ENCODE measurements at places on chromosomes 1 and 21.

GRCh38 chr1:242745079-242745478, 220.6 kb upstream of the PLD5 start:
- DNase-seq, result no peak

- no peak for DNase-seq
Measured at GRCh38 chr1:24300971-24301784, 18.0 kb upstream of the GRHL3 start.

GRCh38 chr1:246425895-246426294, 81.2 kb downstream of the SMYD3 start:
- no peak for DNase-seq

- no peak for DNase-seq
Measured at GRCh38 chr1:21966247-21967000, 10.4 kb upstream of the CELA3B start.

GRCh38 chr1:70720109-70720508, 309.0 kb downstream of the CTH start:
- no peak for DNase-seq

DNA sequence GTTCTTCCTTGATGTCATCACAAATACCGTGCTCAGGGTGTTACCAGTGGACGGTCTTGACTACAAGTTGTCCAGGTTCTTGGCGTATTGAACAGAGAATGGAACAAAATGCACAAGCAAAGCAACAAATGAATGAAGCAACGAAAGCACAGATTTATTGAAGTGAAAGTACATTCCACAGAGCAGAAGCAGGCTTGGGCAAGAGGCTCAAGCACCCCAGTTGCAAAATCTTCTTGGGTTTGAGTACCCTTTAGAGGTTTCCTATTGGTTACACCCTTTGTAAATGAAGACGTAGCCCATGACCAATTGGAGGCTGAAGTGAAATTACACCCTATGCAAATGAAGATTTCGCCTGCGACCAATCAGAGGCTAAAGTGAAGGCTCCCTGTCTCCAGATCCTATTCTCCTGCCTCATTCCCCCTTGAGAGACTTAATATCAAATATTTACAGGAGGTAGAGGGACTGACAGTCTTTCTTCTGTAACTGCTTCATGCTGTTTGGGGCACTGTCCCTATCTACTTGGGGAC, 38.3 kb downstream of the YY1AP1 start:
- DNase-seq, result no peak

GRCh38 chr21:36636016-36636415, 62.9 kb upstream of the SIM2 start:
- DNase-seq, result no peak

DNA sequence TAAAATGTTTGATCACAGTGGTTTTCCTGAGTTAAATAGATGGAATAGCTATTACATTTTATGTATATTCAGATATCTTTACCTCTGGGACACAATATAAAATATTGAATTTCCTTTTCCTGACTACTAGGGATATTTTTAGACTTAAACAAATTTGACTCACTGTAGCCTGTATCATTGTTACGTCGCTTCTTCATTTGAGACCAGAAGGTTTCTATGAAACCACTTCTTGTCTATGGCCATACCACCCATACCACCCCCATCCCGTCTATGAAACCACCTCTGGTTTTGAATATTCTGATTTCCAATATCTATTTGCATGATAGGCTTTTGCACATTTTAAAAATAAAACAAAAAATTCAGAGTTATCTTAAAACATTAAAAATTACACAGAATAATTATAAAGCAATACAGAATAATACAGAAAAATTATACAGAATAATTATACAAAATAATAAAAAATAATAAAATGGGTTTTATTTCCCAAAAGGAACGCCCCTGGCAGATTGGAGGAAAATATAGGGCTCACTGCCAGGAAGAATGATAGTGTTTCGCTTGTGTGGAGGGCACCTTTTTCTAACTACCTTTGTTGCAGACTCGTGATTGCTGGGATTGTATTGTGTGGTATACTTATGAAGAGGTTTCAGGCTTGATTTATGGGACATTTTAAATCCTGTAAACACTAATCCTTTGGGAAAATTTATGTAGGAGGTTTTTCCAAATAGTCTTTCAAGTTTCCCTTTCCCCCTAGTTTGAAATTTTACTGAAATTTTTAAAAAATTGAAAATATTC, 4.7 kb downstream of the SPEN start:
- DNase-seq, result no peak

DNA sequence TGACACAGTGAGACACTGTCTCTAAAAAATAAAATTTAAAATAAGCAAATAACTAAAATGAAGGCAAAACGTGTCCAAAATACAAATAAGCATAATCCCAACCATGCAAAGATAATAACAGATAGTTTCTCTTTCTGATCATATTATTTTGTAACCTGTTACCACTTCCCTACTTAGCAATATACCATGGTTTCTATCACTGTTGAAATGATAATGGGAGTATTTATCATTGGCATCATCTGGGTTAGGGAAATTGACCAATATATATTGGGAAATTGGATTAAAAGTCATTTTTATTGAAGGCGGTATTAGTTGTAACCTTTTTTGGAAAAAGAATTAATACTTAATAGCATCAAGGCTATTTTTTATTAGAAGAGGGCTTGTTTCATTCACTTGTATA, 47.0 kb downstream of the USP25 start:
- no peak for DNase-seq

DNA sequence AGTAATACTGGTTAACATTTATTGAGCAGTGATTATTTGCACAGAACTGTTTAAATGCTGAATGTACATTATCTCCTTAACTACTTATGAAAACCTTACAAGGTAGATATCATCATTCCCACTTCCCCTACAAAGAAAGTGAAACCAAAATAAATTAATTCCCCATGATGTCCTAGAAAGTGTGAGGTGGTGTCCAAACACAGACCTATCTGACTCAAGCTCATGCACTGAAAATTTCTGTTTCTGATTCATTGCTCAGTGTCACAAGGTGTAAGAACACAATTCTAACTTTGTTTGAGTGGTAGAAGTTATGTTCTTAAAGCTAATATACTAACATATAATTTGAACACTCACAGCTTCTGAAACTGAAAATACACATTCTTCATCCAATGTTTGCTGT, 178.7 kb downstream of the MRPL39 start:
- DNase-seq, result no peak

GRCh38 chr1:186404454-186405051, 28.9 kb downstream of the ODR4 start:
- peak; percentile 51 for DNase-seq

DNA sequence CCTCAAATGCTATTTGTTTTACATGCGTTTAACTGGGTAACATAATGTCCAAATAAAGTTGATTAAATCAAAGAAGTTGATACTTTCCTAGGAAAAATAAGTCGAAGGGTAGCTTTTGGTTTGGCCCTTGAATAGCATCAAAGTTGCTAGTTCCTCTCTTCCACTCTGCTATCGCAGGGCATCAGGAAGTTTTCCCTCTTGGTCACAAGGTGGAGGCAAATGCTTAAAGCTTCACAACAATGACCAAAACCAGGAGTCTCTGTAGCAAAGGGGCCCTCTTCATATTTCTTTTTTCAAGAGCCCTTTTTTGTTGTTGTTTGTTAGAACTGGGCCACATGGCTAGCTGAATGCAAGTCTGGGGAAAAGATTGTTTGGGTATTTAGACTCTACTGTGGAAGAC, 668.4 kb downstream of the KCNT2 start:
- no peak for DNase-seq

DNA sequence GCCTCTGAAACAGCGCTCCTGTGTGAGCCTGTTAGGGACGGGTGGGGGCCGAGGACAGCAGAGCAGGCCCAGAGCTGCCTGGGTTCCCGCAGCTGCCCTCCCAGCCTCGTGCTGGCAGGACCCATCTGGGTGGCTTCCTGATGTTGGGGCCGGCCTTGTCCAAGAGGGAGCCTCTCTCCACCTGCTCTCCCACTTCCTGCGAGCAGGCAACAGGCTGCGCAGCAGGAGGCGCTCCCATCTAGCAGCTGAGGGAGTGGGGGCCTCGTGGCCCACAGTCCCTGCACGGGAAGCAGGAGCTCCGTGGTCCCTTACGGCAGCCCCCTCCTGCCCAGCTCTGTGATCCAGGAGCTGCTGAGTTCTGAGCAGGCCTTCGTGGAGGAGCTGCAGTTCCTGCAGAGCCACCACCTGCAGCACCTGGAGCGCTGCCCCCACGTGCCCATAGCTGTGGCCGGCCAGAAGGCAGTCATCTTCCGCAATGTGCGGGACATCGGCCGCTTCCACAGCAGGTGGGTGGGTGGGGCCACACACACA, 68.0 kb downstream of the TRIM11 start:
- DNase-seq, result no peak

GRCh38 chr1:179129702-179130473, 48.0 kb downstream of the TOR3A start:
- DNase-seq, result no peak

- DNase-seq, result no peak
Measured at GRCh38 chr1:156639601-156640101, 2.3 kb upstream of the BCAN start.

GRCh38 chr1:116331523-116331922, 41.5 kb upstream of the ATP1A1 start:
- no peak for DNase-seq

DNA sequence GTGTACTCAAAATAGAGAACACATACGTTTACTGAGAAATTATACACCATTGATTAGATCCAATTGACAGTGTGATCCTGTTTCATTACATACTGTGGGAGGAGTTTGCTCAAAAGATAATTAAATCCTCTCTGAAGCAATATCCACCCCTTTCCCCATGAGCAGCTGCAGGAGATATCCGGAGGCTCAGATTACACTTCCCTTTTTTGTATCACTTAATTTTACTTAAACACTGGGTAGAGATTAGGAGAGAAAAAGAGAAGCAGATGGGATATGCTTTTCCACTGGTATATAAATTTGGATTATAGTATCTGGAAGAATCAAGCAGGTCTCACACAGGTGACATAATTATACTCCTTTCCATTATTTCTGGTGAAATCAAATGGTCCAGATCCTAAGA, 333.3 kb upstream of the ZRANB2 start:
- DNase-seq, result no peak

DNA sequence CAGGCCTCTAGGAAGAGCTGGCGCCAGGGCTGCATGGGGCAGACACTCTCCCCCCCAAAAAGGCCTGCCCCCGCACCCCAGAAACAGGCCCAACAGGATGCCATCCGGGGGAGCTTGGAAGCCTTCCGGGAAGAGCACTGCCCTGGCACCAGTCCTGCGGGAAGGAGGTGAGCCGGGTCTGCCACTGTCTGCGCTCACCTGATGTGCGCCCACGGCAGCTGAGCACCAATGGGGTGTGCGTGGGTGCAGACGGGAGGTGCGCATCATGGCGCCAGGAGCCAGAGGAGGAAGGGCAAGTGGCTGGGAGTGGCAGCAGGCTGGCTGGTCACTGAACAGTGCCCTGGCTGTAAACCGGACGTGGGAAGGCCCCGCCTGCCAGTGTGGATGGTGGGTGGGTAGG, 73.6 kb downstream of the CASZ1 start:
- no peak for DNase-seq

- DNase-seq, result no peak
Measured at GRCh38 chr1:14668538-14668937, 70.1 kb downstream of the KAZN start.

GRCh38 chr1:200409203-200409760, 554 bp downstream of the ZNF281 start:
- DNase-seq, result no peak

- no peak for DNase-seq
Measured at GRCh38 chr1:211737115-211738035, 62.0 kb upstream of the NEK2 start.

DNA sequence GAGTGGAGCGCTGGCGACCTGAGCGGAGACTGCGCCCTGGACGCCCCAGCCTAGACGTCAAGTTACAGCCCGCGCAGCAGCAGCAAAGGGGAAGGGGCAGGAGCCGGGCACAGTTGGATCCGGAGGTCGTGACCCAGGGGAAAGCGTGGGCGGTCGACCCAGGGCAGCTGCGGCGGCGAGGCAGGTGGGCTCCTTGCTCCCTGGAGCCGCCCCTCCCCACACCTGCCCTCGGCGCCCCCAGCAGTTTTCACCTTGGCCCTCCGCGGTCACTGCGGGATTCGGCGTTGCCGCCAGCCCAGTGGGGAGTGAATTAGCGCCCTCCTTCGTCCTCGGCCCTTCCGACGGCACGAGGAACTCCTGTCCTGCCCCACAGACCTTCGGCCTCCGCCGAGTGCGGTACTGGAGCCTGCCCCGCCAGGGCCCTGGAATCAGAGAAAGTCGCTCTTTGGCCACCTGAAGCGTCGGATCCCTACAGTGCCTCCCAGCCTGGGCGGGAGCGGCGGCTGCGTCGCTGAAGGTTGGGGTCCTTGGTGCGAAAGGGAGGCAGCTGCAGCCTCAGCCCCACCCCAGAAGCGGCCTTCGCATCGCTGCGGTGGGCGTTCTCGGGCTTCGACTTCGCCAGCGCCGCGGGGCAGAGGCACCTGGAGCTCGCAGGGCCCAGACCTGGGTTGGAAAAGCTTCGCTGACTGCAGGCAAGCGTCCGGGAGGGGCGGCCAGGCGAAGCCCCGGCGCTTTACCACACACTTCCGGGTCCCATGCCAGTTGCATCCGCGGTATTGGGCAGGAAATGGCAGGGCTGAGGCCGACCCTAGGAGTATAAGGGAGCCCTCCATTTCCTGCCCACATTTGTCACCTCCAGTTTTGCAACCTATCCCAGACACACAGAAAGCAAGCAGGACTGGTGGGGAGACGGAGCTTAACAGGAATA, 4.2 kb downstream of the TFAP2E start:
- no peak for DNase-seq

DNA sequence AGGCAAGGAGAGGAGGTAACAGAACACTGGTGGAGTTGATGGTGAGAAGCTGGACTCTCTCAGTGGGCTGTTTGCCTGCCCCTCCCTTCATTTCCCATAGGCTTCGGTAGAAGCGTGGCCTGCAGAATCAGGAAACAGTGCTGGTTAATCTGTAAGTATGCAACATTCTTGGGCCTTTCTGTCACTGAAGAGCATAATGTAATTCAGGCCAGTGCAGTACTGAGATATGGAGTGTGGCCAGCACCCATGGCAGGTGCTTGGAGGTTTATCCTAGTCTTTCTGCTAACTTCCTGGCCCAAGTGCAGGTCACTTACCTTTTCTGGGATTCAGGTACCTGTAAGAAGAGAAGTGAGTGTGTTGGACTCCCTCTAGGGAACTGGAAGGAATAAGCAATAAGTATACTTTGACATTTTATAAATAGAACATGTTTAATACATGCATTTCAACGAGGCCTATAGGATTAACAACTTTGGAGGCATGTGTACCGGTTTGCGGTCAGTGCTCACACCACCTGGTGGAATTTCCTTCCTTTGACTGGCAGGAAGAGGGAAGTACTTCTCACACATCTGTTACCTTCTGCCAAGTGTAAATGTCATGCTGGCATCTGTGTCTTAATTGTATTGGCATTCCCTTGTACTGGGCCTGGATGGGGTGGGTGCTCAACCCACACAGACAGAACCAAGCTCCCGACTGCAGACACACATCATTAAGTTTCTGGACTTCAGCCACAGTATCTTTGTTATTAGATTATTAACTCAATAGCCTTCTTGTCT, 105.5 kb downstream of the KIF26B start:
- no peak for DNase-seq

- no peak for DNase-seq
Measured at GRCh38 chr1:53811414-53811851, 26.7 kb downstream of the NDC1 start.

Data from NCI-H1694 (cell line).